ENCODE measurements at places on chromosomes 5 and 9.

DNA sequence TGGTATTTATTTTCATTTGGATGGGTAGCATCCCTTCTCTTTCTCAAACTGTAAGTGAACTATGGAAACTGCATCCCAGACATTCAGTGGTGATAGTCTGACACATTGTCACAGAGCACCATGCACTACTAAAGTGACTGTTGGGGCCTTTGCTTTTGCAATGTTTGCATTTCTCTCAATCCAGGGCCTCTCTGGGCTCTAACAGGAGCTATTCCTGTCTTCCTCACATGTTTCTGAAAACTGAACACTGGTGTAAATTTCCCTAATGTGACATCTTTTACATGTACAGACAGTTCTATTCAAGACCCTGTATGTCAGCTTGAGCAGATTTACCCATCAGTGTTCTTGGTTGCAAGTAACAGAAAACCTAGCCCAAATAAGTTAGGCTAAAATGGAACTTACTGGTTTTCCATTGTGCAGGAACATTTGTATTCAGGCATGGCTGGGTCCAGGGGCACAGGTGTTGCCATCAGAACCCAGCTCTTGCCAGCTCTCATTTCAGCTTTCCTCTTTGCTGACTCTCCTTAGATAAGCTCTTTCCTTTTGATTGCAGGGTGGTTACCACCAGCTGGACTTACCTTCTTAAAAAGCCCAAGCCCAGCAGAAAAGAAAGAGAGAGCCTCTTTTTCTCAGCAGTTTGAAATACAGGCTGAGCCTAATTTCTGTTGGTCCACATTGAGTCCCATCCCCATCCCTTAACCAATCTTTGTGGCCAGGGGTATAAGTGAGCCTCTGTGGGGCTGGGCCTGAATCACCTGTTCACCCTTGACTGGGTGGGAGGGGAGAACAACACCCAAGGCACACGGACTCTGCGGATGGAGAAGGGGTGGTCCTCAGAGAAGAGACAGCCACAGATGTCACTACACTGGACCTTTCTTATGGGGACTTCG lies 234.3 kb downstream of the NR3C1 start:
- DNase-seq = no peak

- no peak for DNase-seq
Measured at GRCh38 chr5:78896132-78896531, 89.0 kb downstream of the ARSB start.

- DNase-seq = no peak
Measured at GRCh38 chr5:149804478-149805450, 74.7 kb downstream of the PPARGC1B start.

DNA sequence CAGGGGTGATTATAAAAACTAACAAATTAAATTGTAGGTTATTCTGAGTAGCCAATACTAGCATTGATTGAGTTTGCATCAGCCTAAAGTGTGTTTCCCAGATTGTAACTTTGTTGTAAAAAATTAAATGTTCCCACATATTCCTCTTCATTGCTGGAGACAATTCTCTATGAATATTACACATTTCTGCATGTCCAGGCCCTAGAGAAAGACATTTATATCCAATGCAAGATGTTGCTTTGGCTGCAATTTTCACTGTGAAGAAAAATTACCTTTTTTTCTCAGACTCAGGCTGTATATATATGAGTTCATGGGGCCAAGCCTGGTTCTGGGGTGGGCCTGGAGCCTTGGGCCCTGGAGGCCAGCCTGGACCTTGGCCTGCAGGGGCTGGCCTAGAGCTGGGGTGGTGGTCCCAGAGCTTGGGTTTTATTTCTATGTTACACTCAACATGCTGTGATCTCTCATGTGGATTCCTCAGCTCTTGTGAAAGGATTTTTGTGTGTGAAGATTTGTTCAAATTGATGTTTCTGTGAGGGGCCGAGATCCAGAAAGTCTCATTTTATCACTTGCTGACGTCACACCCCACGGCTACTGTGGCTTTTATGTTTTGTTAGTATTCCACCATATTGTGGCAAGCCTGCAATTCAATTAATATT lies 232.5 kb downstream of the SPATA31A1 start:
- DNase-seq = no peak

- no peak for DNase-seq
Measured at GRCh38 chr5:106481374-106481773, 1189.4 kb downstream of the EFNA5 start.

DNA sequence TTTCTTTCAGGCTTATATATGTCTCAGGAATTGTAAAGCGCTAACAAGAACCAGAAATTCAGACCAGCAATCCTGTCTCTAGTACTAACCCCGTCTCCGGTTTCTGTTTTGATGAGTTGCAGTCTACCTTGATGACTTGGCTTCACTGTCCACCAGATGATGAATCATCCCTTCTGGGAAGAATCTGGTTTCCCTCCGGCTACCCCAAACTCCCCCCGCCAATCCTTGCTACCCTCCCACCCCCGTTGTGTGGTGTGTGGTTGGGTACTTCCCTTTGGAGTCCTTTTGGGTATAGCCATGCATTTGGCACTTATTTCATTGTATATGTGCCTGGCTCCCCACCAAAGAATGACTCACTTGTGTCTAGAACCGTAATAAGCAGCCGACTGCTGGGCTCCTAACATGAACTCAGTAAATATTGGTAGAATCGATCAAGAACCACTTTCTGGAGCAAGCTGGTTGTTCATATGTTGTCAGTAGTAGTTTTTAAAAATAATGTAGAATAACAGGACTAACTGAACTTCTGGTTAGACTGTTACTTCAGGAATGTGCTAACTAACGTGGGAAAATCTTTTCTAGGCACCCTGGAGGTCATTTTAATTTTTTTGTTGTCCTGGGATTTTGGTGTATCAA lies 8.3 kb upstream of the TGFBI start:
- no peak for DNase-seq

- DNase-seq = no peak
Measured at GRCh38 chr9:5917273-5917672, 26.6 kb downstream of the MLANA start.

- no peak for DNase-seq
Measured at GRCh38 chr5:158951436-158952247, 148.1 kb downstream of the EBF1 start.

DNA sequence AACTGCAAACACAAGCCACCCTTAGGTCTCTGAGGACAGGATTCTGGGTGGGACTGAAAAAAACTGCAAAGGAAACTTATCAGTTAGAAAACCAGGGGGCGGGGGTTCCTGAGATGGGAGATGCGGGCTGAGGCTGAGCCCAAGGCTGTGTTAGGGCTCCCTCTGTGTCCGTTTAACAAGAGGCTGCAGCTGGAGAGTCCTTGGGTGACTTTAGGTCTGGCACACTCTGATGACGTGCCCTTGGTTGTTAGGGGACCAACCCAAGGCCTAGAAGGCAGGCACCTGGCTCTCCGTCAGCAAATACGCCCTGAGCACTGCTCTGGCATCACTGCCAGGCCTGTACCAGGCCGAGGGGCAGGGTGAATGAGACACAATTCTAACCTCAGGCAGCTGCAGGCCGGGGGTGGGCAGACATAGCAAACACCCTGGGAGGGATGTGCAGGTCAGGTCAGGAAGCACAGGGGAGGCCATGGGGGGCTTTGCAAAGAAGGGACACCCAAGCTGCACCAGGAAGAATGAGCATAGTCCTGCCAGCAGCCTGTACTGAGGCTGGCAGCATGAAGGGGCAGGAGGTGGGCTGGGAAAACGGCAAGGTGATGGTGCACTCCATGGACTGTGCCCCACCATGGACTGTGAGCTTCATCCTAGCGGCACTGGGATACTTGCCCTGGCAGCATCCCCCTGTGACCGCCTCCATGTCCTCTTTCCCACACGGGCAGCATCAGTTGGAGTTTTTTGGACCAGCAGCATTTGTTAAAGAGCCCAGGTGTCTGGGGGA lies 137.9 kb downstream of the GABBR2 start:
- DNase-seq = no peak

DNA sequence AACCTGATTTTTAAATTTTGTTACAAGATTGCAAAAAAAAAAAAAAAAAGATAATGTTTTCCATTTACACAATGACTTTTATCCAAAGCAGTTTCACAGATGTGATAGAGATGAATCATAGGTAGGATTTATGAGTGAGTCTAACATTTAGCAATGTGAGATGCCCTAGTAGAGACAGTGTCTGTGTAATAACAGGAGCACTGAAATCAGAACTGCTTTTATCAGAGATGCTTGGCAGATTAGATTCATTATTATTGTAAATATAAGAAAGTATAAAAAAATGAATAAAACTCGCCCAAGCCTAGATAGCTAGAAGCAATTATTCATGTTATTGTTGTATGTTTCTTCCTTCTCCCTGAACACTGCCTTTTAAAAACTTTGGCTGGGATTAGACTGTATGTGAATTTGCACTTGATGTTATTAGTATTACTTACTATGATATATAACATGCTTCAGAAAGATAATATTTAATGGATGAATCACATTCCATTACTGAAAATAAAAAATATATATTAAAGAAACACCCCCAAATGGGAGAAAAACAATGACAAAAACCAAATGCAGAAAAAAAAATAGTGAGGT lies 567.3 kb upstream of the KLF4 start:
- DNase-seq = no peak

DNA sequence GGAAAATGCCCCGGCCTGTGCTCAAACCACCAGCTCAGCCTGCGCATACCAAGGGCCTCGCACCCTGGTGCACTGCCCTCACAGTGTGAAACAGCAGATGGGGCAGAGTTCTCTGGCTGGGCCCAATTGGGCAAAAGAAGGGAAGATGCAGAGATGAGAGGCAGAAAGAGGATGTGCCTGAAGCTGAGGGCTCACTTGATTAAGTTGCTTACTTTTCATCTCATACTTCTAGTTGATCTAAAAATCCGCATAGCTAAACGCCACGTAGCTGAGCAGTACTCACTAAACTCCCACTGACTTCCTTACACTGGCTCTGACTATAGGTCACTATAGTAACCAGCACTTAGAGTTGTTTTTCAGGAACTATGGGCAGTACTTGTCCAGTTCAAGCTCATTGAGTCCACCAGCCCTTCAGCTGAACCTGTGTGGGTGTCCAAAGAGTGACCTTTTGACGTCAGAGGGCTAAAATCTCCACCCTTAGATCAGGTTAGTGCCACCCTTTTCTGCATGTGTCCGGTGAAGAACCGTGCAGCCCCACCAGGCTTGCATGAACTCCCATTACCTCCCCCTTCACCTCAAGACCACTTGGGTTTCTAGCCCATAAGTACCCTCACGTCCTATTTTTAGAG lies 215.2 kb downstream of the AUH start:
- DNase-seq = no peak
